Fibroblast of mammary gland (primary cell): ENCODE measurements at places on chromosomes 3 and 15.

- DNase-seq: peak; percentile 66
These were observed 81.4 kb downstream of the SETD2 start for GRCh38 chr3:47082519-47082918.

DNA sequence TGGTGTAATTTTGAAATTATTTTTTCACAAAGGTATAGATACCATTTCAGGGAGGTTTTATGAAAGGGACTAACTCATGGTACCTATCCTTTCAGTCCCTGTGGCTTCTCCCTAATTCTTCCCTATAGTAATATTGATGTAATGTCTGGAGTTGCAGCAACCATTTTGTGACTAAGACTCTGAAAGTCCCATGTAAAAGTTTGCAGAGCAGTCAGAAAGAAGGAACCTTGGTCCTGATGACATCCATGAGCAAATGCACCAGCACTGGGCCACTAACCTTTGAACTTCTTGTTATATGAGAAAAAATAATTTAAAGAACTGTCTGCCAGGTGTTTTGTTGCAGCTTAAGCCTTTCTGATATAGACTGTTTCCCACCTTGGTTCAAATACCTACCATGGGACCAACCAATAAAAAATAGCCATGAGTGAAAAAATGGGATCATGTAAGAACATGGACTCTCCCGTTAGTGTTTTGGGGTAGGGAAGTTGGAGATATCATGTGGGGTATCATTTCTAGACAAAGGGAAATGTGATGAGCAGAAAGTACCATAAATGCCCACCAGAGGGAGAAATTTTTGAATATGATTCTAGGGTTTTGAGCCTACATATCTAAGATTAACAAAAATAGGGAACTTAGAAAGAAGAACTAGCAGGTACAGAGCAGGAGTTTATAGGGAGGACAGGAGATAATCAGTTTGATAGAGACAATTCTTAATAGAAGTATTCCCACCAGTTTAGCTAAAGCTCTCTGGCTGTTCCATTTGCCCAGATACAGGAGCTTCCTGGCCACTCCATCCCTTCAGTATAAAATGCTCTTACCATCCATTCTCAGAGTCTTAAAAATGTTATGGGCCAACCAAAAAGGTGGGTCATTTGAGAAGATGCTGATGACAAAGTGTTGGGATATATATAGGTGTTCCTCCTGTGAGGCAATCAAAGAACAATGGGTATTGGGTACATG lies 3.4 kb upstream of the CPOX start:
- peak; percentile 47 for DNase-seq

GRCh38 chr3:2097641-2098191 lies 950 bp upstream of the CNTN4 start:
- peak; percentile 8 for DNase-seq

- no peak for DNase-seq
These were observed 20.3 kb downstream of the CHP1 start for GRCh38 chr15:41251411-41251810.

GRCh38 chr3:197936819-197937384 lies 13.1 kb upstream of the RPL35A start:
- DNase-seq: no peak

- DNase-seq: peak; percentile 57
These were observed 11.6 kb downstream of the NEK11 start for GRCh38 chr3:131038326-131038725.

GRCh38 chr15:63605816-63606215 lies 8.6 kb downstream of the FBXL22 start:
- DNase-seq: no peak

DNA sequence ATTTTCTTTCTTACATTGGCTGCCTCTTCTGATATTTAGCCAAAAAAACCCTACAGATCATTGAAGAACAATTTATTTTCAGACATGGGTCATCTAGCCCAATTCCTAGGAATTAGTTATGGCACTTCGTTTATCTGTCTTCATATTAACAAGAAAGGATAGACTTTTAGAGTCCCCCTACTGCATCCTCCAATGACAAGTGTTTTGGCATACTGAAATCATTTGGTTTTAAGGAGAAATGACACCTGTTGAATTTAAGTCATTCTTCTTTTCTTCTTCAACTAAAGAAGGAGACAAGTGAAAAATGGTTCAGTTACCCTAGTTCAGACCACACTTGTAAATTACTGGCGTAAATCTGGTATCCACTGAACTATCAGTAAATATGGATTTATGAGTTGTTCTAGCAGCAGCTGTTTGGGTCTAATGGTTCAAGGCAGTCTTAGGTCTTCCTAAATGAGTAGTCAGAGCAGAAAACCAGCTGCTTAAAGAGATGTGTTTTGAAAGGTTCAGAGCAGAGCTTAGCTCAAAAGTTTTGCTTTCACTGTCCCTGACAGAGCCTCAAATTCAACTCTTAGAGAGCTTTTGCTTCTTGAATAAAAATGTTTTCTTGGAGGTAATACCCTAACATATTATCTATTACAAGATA lies 5.6 kb downstream of the VGLL3 start:
- no peak for DNase-seq

- peak; percentile 8 for DNase-seq
These were observed 314.2 kb downstream of the CLSTN2 start for GRCh38 chr3:140249188-140249587.

DNA sequence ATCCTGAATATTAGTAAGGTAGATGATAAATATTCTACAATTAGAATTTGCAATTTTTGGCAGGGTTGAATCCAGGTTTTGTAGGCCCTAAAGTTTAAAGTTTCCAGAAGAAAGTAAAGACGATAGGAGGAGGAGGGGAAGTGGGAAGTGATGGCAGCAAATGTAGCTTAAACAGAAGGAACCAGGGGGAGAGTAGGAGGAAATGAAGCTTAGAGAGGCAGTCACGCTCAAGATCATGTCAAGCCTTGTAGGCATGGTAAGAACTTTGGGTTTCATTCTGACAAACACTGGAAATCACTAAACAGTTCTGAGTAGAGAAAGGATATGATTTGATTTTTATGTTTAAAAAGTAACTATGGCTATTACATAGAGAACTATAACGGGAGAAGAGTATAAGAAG lies 63.9 kb downstream of the NR2E3 start:
- no peak for DNase-seq

DNA sequence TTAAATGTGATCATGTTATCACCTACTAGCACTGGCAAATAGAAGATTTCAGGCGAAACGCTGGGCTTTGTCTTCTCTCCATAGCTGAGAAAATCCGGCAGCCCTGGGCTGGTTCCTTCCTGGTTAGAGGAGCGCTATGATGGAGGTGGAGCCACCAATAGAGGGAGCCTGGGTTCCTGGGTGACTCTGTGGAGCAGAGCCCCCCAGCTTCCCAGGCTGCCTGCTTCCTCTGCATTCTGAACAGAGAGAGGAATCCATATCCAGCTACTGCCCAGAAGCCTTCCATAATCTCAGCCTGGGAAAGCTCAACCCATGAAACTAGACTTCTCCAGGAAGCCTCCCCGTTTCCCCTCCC lies 32.6 kb upstream of the IQSEC1 start:
- no peak for DNase-seq

- no peak for DNase-seq
These were observed 115.5 kb downstream of the GMNC start for GRCh38 chr3:190746986-190747385.

DNA sequence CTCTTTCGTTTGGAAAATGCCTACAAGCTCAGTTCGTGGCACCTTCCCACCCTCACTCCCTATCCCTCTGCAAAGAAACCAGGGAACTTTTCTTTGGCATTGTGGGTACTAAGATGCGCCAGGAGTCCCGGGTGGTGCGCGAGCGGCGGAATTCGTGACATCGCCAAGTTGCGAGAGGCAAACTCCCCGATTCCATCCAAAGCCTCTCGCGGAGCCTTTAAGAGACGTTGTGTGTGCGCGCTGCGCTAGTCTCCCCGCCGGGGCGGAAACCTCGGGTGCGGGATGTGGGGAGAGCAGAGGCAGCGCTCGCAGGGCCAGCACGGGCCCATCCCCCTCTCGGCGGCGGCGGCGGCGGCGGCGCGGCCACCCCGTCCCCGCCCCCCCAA lies 443 bp upstream of the NR2F2 start:
- DNase-seq: peak; percentile 81

- DNase-seq: no peak
These were observed 9.2 kb upstream of the PAQR5 start for GRCh38 chr15:69289342-69290146.

DNA sequence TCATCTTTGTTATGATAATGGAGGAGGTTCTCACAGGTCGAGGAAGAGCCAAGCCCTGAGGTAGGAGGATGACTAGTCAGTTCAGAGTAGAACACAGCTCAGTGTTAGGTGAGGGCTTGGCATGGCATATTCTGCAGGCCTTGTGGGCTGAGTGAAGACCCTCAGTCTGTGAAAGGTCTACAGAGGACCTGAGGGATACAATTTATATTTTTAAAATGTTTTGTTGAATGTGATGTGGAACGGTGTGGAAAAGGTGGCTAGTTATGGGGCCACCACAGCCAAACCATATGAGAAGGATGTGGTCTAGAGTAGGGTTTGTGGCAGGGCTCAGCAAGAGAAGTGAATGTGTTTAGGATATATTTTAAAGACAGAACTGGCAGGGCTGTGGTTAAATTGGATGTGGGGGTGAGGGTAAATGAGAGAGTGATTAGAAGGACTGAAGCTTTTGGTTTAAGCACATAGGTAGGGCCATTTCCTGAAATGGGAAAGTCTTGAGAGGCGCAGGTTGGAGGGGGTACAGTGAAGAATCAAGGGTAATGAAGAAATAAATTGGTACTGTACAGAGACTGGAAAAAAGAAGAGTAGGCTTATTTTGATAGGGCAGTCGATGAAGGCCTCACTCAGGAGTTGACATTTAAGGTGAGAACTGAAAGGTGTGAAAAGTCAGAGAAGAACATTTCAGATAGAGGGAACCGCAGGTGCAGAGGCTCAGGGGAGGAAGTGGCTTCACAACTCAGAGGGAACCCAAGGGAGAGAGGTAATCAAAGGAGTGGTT lies 60.5 kb downstream of the SPTSSB start:
- no peak for DNase-seq

GRCh38 chr3:61371123-61371522 lies 119.9 kb upstream of the FHIT start:
- peak; percentile 17 for DNase-seq

GRCh38 chr3:15102256-15102655 lies 3.3 kb upstream of the RBSN start:
- no peak for DNase-seq

GRCh38 chr3:74643636-74644035 lies 29.2 kb upstream of the CNTN3 start:
- peak; percentile 91 for DNase-seq

DNA sequence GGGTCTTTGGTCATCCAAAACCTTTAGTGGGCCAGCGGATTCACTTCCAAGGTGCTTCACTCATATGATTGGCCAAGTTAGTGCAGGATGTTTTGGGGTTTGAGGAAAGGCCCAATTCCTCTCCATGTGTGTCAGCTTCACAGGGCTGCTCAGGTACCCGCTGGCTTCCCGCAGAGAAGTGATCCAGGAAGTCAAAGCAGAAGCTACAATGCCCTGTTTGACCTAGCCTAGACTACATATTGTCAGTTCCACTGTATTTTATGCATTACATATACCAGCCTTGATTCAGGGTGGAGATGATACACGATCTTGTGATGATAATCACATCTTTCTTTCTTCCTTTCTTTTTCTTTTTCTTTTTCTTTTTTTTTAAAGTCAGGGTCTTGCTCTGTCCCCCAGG lies 32.1 kb downstream of the PDE8A start:
- no peak for DNase-seq

DNA sequence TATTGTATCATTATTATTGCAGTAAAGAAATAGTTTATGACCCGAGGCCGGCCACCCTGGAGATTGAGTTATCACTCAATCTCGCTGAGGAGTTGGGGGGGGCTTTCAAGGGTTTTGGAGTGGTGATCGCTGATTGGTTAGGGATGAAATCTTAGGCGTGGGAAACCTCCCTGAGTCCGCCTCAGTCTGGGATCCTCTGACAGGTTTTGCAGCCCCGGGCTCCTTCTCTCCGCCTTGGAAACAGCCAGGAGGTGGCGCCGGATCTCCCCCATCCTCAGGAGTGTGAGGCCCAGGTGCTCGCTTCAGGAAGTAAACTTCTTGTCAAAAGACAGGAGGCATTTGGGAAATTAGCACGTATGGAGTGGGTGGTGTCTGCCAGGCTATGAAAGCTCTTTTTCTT lies 41.1 kb upstream of the SEC61A1 start:
- peak; percentile 20 for DNase-seq

- no peak for DNase-seq
These were observed 65.2 kb downstream of the CGGBP1 start for GRCh38 chr3:87993566-87993965.

GRCh38 chr3:31197941-31198340 lies 303.5 kb upstream of the GADL1 start:
- peak; percentile 37 for DNase-seq

- no peak for DNase-seq
These were observed 459.5 kb downstream of the DIPK2A start for GRCh38 chr3:144431134-144431533.

DNA sequence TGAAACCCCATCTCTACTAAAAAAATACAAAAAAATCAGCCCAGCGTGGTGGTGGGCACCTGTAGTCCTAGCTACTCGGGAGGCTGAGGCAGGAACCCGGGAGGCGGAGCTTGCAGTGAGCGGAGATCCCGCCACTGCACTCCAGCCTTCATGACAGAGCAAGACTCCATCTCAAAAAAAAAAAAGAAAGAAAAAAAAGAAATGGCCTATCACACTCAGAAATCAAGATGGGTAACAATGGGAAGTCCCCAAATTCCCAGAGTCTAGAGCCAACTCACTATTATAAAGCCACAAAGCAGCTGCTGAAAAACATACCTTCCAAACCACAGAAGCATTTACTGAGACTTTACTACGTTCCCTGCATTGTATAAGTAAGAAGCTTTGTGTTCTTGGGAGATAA lies 7.5 kb downstream of the HDGFL3 start:
- no peak for DNase-seq

GRCh38 chr3:152469248-152470025 lies 200.7 kb downstream of the MBNL1 start:
- DNase-seq: no peak

GRCh38 chr15:82692171-82692570 lies 17.5 kb downstream of the AP3B2 start:
- no peak for DNase-seq

GRCh38 chr3:151299006-151299405 lies 17.6 kb downstream of the GPR87 start:
- DNase-seq: no peak

DNA sequence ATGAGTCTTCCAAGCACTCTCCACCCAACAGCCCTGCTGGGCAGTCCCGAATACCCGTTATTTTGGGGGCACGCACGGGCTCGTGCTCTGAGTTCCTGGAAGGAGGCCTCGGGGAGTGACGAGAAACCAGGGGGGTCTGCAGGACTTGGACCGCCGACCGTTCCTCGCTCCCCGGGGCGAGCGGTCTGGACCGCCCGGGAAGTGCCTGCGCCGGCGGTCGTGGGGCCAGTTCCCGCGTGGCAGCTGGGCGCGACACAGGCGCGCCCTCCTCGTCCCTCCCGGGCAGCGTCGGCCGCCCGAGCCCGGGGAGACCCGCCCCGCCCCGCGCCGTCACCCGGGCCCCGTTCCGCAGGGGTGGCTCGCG lies 387 bp downstream of the GNB4 start:
- DNase-seq: peak; percentile 38
